Breast epithelium (tissue), 4 donors: ENCODE measurements at places on chromosomes 3 and 15. TPM values are rescaled to one million over a fixed set of nuclear protein-coding genes. Genes with fewer than 3 reads are reported as not detected.

DNA sequence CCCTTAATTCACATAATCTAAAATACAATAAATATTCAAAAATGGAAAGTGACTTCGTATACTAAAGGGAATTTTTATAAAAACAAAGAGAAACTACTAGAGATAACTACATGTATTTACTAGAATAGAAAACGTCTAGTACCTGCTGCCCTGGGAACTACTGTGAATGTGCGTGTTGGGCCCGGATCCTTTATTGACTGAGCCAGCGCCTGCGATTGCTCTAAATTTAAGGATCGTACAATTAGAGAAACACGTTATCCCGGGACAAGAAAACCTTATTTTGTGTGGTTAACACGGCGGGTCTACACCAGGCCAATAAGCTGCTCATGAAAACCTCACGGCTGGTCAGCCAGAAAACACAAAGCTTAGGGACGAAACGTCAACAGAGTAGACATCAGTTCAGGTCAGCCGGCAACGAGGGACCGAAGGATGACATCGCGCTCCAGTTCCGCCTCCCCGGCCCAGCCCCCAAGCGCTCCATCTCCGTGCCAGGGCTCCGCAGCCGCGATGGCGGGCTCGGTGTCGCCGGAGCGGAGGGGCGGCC is 555 bp downstream of the TM2D3 start:
- H3K27me3 ChIP-seq: no peaks in the 10 kb centered on the region
- H3K36me3 ChIP-seq: no peaks in the 10 kb centered on the region
- no peaks in the 10 kb centered on the region for H3K4me1 ChIP-seq
- no peak for DNase-seq
- peak overlapping the region; percentile 74 for H3K4me3 ChIP-seq

GRCh38 chr3:143605233-143605950 is 242.9 kb downstream of the SLC9A9 start:
- no peaks in the 10 kb centered on the region for H3K4me1 ChIP-seq
- H3K27me3 ChIP-seq: no peaks in the 10 kb centered on the region
- no peak for DNase-seq
- H3K4me3 ChIP-seq: no peak overlapping the region
- no peaks in the 10 kb centered on the region for H3K36me3 ChIP-seq
- H3K27ac ChIP-seq: no peak overlapping the region

MAN2C1 gene
- total RNA-seq: 112 TPM

SLC28A1 gene
- total RNA-seq: not detected

RARB gene
- total RNA-seq: 0.80 TPM
